ENCODE measurements at places on chromosomes 3 and 15.

DNA sequence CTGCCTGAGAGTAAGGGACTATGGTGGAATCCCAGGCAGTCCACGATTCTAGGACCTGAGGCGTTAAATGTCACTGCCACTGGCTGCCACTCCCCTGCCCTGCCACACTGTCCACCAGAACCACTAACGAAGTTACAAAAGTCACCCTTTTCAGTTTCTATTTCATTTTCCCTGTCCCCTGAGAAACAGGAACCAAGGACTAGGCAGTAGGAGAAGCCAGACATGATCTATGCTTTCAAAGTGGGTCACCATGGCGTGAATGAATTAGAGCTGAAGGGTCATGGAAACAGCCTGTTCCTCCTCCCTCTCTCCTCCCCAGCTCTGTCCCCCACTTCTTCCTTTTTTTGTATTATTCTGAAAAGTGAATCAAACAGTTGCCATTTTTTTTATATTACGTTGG is 9.1 kb upstream of the ADPRH start:
- DNase-seq = no peak

DNA sequence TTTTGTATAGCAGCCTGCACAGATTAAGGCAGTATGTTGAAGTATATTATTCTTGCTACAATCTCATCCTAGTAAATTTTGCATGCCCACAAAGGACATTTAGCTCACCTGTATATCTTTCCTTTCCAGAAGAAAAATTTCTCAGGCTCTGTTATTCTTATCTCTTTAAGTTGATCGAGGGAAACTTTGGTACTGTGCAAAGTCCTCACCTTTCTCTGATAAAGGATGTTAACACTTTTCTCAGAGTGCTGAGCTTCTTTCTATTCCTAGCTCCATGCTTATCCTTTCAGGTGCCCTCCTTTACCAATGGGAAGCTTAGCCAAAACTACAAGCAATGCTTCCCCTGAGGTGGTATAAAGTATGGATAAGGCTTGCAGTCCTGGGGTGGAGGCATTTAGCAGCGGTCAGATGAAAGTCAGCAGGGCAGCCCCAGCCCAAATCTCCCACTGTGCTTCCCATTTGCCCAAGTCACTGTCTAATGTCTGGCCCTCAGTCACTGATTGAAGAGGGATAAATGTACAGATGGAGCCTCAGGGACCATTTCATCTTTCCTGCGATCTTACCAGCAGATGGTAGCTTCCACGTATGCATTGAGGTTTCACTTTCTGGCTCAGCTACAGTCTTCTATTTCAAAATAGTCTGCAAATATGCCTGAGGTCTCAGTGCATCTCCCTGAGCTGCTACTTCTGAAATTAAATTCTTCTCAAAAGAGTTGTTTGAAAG is 127.8 kb upstream of the P2RY1 start:
- DNase-seq = no peak

DNA sequence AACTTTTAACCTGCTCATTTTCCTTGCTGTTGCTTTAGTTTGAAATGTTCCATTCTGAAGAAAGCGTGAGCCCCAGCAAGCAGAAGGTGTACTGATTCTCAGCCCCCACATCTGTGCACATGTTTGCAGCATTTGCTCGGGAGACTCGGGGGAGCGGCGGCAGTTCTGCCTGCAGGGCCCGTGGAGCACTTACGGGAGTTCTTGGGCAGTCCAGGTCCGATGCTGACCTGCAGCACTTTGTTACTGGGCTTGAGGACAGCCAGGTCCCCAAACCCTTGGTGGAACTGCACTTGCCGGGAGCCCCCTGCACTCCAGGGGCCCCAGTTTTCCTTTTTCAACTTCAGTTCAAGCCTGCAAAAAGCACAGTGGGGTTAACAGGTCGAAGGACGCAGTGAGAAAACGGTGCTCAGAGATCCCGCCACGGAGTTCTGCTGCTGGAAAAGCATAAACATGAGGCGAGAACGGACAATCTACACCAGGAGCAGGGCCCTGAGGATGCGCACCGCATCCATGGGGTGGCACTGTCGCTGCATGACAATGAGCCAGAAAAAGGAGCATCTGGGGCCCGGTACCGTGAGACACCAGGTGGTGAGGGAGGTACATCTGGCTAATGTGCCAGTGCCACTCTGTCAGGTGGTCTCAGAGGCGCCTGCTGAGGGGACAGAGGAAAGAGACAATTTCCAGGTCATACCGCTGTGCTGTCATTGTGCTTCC is 45.6 kb upstream of the LDHAL6B start:
- no peak for DNase-seq

GRCh38 chr15:67782691-67782991 is 42.7 kb upstream of the SKOR1 start:
- DNase-seq = no peak

DNA sequence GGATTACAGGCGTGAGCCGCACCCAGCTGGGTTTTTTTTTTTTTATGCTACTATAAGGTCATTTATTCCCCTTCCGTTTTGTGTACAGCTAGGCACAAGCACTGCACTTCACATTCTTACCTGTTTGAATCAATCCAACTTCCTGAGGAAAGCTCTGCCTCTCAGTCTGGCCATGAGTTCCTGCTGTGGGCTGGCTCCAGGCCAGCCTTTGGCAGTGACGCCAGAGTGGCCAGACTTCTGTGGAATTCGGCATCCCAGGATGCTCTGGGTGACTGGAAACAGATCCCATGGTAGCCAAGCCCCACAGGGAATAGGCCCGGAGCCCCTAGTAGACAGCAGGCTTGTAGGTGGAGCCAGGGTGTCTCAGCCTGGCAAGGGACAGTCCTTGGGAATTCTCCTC is 21.5 kb upstream of the TIMP4 start:
- no peak for DNase-seq

- DNase-seq = no peak
Measured at GRCh38 chr3:115251509-115251908, 104.4 kb upstream of the ZBTB20 start.

DNA sequence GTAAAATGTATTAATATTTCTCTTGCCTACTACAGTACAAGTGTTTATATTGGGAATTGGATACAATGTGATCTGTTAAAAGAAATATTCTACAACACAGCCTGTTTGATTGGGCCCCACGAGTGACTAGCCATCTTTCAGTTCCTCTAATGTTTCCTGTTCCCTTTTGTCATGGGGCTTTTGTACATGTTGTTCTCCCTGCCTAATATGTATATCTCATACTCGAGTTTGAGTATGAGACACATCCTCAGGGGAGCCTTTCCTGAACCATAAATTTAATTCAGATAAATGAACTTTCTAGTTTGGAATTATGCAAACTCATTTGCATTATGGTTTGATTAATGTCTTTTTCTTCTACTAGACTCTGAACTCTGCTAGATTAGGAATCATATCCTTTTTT is 65.5 kb downstream of the MEF2A start:
- DNase-seq = no peak

DNA sequence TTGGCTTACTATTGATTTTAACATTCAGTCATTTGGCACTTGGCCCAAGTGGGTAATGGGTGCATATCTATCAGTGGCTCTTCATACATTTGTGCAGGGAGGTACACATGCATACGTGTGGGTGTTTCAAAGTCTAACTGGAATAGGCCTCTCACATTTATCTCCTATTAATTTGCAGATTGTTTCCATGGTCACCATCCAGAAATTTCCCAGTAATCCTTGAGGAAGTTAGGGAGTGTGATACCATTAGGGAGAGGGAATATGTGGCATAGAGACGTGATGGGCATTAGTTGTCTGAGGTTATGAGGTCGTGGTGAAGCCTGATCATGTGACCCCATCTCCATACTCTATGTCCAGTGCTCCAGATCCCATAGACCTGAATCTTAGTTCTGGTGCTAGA is 102.8 kb downstream of the LPP start:
- DNase-seq = no peak

GRCh38 chr15:33738941-33739664 is 229.2 kb upstream of the CHRM5 start:
- no peak for DNase-seq

DNA sequence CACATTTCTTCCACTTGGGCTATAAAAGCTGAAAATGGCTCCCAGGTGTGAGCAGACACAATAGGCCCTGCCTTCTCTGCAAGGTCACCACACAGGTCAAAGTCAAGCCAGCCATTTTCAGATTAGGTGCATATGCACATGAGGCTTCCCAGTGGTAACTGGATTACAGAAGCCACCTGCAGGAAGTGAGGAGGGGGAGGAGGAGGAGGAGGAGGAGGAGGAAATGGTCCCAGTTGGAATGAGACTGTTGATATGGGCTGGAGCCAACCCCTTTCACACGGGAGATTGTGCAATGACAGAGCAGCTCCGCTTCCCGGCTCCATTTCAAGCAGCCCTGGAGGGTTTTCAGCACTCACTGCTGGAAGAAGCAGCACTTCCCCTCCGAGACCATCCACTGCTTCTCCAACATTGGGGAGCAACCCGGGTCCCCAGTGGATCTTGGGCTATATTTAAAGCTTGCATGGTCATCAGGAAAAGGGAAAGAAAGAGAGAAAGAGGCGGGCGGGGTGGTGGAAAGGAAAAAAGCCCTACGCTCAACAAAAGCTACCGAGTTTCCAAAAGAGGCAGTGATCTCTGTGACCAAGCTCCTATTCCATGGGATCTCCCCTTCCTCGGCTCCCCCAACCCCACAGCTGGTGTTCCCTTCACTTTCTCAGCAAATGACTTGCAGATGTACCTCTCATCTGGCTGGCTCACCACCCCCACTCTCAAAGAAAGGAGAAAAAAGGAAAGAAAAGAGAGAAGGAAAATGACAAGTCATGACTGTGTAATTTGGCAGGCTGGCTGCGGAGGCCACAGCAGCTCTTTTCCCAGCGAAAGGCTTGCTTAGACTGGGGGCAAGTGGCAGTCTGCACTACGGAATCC is 58.3 kb downstream of the LRIG1 start:
- DNase-seq = no peak

GRCh38 chr15:62758952-62759349 is 283.6 kb upstream of the TPM1 start:
- DNase-seq = no peak

DNA sequence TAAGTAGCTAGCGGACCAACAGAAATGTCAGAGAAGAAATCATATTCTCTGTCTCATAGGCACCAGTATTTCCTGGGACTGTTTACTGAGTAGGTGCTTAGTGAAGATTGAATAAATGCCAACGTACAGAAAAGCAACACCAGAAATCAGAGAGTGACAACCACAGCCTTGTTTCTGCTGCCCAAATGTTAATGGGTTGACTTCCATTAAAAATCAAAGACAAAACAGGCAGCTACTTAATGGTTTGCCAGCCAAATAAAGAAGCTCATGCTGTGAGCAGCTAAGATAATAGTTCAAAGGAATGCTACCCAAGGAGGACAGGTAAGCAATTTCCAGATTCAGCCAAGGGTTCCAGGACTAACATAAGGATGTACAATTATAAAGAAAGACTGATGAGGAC is 270.7 kb downstream of the THSD4 start:
- no peak for DNase-seq

GRCh38 chr3:35602395-35602936 is 36.9 kb upstream of the ARPP21 start:
- DNase-seq = no peak

DNA sequence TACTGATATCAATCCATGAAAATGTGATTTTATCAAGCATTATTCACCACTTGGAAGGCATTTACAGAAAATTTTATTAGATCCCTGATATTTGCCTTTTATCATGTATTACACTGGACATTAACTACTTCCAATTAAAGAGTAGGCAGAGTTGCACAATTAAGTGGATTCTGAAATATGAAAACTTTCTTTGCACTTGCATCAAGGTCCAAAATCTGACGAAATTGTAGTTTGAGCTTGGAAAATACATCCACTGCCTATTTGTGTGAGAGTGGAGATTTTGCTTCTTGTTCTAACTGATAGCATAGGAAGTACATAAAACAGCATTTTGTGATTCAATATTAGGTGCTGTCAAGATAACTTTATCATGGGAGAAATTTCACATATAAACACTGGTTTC is 49.6 kb upstream of the SLC12A8 start:
- no peak for DNase-seq

DNA sequence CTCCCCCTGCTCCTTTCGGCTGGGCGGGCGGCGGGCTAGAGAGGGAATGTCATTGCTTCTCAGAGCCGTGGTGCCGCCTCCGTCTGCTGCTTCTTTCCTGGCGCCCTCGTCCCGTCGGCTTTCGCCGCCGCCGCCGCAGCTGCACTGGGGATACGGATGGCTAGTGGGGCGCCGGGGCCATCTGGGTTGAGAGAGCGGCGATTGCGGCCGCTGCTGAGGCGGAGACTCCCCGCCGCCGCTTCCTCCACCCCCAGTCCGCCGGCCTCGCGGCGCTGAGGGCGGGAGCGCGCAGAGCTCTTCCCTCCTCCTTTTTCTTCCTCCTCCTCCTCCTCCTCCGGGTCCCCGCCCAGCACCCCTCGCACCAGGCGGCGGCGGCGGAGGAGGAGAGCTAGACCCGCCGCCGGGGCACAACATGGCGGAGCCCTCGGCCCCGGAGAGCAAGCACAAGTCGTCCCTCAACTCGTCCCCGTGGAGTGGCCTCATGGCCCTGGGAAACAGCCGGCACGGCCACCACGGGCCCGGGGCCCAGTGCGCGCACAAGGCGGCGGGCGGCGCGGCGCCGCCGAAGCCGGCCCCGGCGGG is at the start of gene STT3B:
TSS of gene STT3B (plus strand) at position 339 of the 582 bp plus-strand sequence. CDS start at position 413, 74 bp downstream.
- peak; percentile 88 for DNase-seq

- DNase-seq = no peak
Measured at GRCh38 chr15:97082830-97083229, 752.3 kb downstream of the NR2F2 start.

DNA sequence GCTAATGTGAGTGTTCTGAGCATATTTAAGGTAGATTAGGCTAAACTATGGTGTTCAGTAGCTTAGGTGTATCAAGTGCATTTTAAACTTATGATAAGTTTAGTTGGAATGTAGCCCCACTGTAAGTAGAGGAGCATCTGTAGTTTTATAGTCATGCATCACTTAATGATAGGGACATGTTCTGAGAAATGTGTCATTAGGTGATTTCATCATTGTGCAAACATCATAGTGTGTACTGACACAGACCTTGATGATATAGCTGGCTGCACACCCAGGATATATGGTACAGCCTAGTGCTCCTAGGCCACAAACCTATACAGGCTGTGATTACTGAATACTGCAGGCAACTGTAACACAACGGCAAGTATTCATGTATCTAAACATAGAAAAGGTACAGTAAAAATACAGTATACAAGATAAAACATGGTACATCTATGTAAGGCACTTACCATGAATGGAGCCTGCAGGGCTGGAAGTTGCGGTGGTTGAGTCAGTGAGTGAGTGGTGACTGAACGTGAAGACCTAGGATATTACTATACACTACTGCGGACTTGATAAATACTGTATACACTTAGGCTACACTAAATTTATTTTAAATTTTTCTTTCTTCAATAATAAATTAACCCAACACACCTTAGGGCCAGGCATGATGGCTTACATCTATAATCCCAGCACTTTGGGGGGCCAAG is 17.9 kb downstream of the DNAH1 start:
- DNase-seq = no peak

DNA sequence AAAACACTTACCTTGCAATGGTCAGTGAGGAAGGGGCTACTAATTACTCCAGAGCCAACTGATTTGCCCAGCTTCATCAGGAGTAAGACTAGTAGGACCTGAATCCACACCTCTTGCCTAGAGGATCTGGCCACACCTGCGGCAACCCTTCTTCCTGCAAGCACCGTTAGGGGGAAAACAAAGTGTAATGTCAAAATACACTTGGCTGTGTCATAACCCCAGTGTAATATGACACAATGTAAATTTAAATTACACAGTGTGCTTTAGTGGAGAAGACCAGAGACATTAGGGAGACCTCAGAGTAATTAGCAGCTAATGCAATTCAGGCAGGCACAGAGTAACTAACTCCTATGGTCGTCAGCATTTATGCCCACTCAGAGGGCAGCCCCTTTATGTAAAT is 308.5 kb upstream of the ARRDC4 start:
- no peak for DNase-seq

GRCh38 chr3:194339356-194339755 is 11.8 kb downstream of the CPN2 start:
- DNase-seq = no peak

All from hippocampal formation (tissue), 2 donors.